ENCODE measurements at places on chromosomes 3 and 15. TPM values are rescaled to one million over a fixed set of nuclear protein-coding genes. Genes with fewer than 3 reads are reported as not detected.

DNA sequence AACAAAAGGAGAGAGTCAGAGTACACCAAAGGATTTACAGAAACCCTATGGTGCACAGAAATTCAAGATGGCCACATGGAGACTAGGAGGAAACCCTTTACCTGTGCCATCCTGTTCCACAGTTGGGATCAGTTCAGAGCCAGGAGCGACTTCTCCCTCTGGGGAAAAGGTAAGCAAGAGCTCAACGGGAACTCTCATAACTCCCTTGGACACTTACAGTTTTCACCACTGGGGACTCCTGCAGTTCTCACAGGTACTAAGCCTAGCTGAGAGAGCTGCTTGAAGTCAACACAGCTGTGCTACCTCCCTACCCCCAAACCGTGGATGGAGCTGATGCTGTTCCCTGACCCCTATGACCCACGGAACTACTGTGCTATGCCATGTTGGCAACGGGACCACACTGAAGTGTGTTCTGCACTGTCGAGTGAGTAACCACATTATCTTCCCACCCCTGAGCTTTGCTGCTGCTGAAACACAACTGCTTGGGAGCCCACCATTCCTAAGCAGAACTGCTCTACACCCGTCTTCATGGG lies 606.8 kb downstream of the GBE1 start:
- DNase-seq = no peak

DNA sequence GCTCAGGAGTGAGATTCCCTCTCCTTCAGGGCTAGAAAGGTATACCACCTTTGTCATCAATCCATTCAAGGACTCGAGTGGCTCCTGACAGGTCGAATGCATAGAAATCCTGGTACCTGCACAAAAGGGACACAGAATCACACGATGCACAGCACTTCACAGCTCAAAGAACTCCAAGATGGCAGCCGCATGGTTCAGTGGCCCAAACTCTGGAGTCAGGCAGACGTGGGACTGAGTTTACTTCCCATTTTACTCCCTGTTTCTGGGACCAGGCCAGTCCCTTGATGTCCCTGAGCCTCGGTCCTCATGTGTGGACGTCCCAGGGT lies 536 bp downstream of the WDR73 start:
- DNase-seq = no peak

Gene C3orf49
- not detected for total RNA-seq

Gene GLDN
- total RNA-seq = 0.86 TPM

- DNase-seq = no peak
These were observed 20.2 kb upstream of the CPOX start for GRCh38 chr3:98613616-98614015.

DNA sequence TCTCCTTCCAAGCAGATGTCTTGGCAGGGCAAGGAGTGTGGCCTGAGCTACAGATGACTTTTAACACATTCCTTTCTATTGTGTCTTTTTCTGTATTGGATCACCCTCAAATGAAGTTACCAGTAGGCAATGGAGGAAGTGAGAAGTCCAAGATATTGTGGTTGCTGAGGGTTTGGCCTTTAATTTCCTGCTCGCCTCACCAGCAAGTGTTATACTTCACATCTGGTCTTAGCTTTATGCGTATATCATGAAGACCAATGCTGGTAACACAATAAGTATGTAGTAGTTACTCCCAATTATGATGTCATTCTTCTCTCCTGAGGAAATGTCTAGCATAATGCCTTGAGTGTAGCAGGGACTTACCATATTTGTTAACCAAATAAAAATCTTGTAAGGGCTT lies 179.9 kb downstream of the ZIC1 start:
- no peak for DNase-seq

DNA sequence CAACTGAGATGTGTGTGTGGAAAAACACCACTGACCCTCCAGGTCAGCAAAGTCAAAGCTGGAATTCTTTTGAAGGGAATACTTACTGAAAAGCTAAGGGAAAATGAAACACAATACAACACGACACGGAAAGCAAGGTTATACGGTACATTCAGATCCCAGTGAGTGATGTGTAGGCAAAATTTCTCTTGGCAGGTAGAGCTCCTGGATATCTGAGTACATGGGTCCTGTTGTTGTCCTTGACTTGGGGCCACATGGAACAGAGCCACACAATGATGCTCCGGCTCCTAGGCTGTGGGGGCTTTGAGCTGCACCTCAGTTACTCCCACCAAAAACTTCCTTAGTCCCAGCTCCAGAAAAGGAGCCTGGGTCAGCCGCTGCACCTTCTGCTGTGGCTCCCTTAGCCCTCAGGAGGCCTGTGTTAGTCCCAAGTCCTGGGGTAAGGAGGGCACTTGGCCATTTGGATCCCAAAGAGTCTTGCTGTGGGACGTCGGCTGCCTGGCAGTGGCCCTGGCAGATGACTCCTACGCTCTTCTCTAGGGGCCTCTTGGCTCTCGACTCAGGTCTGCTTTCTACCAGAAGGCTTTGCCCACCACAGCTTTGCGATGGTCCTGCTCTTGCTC lies 95.6 kb downstream of the ADCY5 start:
- DNase-seq = no peak

DNA sequence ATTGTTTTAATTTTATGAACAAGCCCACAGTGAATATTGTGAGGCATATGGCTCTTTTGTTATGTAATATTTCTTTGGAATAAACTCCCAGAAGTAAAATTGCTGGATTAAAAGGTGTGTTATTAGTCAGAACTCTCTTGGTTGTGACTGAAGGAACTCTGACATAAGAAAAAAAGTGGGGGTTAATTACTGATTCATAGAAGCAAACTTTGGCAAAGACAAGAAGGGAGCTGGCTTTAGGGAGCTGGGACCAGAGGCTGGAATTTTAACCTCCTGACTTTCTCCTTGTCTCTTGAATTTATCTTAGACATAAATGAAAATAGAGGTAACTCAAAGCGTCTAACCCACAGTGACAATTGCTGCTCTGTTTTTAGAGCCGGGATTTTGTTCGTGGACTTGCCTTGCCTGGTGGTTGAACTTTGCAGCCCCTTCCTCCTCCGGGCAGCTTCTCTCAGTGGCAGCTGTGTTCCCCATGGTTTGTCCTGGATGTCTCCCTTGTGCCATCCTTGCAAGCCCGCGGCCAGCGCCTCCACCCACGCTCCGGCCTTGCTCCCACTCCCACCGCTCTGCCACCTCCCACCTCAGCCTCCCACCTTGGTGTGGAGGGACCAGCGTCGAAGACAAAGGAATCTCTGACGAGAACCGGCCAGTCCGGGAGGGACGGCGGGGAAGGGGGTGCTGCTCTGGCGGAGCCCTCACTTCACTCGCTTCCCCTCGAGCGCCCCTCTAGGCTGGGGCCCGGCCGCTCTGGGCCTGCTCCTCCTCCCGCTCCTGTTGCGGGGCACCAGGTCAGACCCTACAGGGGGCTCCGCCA lies 28.0 kb downstream of the ARHGAP31 start:
- DNase-seq = no peak

DNA sequence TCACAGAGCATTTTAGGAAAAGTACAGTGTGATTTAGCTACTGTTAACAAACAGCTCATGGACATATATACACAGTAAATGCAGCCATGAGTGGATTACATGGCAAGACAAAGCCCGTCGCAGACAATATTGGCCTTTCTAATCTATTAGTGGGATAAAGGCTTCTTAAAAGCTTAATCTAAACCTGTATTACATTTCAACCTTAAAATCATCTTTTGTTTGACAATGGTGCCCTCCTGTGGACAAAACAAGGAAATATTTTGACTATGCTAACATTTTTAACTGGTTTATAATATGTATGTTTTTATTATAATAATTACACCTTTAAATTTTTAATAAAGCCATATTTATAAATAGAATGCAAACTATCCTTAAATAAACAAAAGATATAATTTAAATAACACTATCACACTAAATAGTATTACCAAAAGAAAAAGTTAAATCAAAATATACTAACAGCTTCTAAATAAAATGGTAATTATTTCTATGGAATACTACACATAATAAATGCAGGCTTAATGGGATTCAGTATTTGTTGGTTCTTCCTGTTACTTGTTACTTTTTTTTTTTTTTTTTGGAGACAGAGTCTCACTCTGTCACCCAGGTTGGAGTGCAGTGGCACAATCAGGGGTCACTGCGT lies 38.6 kb downstream of the TAFA4 start:
- DNase-seq = peak; percentile 18

GRCh38 chr3:128374746-128375445 lies 91.8 kb downstream of the DNAJB8 start:
- no peak for DNase-seq

Gene CD96
- total RNA-seq = not detected

Gene TUSC7
- total RNA-seq = not detected

DNA sequence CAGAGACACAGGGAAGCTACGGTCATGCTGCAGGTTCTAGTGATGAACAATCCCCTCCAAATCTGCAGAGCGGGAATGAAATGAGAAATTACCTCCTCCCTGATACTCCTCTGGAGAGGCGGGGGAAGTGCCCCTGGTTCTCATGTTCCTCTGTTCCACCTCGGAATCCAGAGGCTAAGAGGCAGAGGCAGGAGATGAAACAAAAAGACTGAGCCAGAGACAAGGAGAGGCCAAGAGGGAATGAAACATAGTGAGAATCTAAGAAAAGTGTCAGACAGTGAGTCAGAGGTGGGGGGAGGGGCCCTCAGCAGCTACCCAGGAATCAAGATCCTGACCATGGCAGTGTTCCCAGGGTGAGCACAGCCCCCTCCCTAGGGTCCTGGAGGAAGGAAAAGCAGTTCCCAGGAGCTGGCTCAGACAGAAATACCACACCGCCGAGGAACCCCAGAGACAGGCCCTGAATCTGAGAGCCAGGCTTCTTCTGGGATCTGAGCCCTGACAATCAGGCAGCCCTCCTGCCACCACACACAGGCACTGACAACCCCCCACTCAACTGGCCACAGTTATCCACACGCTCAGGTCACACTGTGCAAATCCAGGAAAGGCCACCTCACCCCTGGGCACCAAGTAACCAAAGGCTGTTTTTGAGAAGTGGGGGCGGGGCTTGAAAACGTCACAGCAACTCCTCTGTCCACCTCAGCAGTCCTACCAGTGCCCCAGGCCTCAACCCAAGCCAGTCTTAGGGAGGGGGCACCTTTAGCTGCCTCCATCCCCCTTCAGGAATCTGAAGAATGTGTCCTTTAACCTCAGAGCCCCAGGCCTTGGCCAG lies 2.4 kb downstream of the CSRNP1 start:
- DNase-seq = peak; percentile 33

Gene NPAP1
- not detected for total RNA-seq

Gene AMT
- total RNA-seq = 32.5 TPM

Gene CYP8B1
- 0.90 TPM for total RNA-seq

GRCh38 chr3:72320955-72321303 lies 527.3 kb downstream of the SHQ1 start:
- no peak for DNase-seq

- no peak for DNase-seq
These were observed 103.1 kb downstream of the KLHL25 start for GRCh38 chr15:85691350-85692240.

DNA sequence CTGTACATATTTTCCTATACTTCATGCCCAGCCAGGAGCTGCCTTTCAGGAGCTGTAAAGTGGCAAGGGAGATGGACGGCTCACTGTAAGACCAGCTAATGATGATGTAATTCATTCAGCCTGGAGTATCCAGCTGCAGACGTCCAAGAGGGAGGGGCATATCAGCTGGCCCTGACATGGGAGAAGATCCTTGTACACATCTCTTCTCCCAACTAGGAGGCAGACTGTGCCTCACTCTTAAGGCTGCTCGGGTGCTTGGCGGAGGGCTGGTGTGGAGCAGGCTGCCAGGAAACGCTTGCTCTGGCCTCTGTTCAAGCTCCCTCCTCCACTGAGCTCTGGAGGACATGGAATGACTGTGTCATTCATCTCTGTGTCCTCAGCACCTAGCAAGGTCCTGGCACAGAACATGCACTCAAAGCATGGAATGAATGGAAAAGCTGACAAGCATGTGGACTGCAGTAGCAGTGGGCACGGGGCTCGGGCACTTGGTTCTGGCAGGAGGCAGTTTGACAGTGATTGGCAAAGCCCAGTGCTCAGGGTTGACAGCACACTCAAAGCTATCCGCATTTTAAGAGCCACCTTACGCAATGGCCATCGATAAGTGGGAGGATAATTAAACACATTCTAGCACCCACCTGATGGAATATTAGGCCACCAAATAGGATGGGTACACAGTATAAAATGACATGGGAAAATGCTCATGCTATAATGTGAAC lies 72.4 kb downstream of the TBC1D2B start:
- DNase-seq = no peak

Gene ROBO2
- total RNA-seq = not detected

- DNase-seq = no peak
These were observed 570.1 kb downstream of the MFSD1 start for GRCh38 chr3:159371961-159372360.

Gene COL8A1
- not detected for total RNA-seq

GRCh38 chr3:153284282-153284938 lies 122.4 kb downstream of the RAP2B start:
- peak; percentile 10 for DNase-seq

DNA sequence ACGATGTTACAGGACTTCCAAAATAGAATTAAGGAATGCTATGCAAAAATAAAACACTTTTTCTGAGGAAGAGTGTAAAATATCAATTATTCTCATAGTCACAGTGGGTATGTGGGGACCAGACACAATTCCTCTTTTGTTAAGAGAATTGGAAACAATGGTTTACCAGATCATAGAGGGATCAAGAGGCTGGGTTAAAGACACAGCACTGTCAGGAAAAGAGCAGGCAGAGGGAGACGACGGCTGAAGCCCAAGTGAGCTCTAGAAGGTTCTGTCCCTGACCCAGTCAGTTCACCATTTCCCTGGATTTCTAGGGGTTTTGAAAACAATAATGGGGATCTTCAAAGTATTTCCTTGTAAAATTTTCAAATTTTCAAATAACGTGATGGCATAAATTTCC lies 54.0 kb upstream of the POLR2M start:
- no peak for DNase-seq

DNA sequence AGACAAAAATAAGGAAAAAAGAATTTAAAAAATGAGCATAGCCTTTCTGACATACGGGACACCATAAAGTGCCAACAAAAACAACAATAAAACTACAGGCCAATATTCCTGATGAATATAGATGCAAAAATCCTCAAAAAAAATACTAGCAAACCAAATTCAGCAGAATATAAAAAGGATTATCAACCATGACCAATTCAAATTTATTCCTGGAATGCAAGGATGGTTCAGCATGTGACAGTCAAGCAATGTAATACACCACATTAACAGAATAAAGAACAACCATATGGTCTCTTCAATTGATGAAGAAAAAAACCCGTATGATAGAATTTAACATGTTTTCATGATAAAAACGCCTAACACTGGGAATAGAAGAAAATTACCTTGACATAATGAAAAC lies 341.7 kb downstream of the PYDC2 start:
- no peak for DNase-seq

- DNase-seq = no peak
These were observed 116.2 kb downstream of the ROBO1 start for GRCh38 chr3:79651536-79652065.

Gene CCR9
- total RNA-seq = not detected

Data from HepG2 (cell line).